GM12865 (cell line): ENCODE measurements at places on chromosomes 12 and 14.
A peak's percentile ranks its signal among the peaks of the same experiment; 100 is the strongest.

DNA sequence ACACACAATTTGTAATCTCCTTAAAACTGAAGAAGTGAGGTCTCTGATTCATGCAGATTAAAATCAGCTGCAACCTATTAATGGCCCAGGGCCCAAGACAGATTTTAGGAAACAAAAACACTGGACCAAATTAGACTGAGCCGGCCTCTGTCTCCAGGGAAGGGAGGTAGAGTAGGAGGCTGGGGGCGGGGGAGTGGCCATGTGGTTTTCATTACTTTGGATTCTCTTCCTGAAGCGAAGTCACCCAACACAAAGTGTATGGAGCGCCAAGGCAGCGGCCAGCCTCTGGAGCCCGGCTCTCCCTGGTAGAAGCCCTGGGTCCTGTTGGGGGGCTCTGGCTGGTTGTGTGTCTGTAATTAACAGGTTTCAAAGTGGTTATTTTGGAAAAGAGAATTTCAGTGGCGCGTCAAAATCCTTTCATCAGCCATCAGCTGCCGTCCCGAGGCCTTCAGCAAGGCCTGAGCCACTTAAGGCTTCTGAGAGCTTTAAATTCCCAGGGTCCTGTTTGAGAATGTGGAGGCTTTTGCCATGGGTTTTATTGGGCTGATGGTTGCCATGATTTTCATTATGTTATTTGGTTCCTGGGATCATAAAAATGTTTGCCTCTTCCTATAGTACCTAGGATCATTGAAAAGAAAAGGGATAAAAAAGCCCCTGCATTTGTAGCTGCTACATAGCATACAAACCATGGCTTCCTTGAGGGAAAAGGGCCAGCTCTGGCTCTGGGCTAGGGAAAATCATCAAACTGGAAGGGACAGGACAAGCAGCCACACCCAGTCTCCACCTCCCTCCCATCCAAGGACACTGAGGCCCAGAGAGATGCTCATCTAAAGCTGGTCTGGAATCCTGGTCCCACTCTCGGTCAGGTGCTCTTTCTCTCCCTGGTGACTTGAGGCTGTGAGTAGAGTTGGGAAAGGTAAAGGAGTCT, 282.4 kb downstream of the ZFP36L1 start:
- no peak for DNase-seq

DNA sequence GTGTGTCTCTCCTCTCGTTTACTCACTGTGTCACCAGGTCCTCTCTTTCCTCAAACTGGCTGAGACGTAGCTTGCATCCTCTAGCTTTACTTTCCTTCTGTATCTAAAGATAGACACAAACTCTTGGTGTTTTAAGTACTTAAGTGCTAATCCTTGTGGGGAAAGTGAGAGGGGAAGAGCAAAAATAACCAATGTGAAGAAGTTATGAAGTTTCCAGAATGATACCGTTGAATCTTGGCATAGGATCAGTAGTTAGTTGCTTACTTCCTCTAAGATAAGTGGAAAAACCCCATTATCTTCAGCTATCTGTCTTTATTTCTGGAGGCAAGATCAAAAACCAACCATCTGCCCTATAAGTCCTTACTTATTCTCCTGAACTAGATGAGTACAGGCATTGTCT, 10.6 kb downstream of the FAR2 start:
- no peak for DNase-seq

DNA sequence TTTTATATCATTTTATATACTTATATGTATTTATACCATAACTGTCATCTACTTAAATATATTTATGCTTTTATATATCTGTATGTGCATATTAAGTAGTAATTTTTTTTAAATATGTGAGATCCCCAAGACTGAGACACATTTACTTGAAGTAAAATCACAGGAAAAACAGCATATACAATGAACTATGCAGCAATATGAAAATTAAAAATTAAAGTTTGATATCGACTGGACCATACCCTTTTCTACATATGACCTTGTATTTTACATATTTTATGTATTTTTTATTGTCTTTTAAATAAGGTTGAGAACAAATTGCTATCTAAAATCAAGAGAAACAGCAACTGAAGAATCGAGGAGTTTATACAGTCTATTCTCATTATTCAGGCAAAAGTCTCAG, 50.0 kb downstream of the TSPAN19 start:
- DNase-seq = no peak

GRCh38 chr12:111964935-111965334, 48.0 kb downstream of the TMEM116 start:
- no peak for DNase-seq

GRCh38 chr14:65040666-65041433, 54.2 kb downstream of the FNTB start:
- no peak for DNase-seq

DNA sequence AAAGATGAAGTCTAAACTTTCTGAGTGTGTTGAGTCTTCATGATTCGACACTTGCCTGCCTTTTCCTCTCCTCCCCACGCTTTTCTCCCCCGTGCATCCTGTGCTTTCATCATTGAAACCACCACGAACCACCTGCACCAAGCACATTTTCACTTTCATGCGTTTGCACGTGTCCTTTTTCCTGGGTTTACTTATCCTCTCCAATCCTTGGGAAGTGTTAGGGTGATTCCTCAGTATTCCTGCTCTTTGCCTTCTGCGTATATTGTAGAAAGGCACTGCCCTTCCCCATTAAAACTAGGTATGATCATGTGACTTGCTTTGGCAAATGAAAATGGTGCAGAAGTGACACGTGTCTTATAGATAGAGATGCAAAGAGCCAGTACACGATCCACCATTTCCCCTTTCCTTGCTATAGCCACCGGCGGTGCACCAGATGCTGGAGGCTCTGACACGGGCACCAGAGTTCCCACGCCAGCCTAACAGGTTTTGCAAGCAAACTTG, 106.6 kb downstream of the BRMS1L start:
- DNase-seq = peak; percentile 69

DNA sequence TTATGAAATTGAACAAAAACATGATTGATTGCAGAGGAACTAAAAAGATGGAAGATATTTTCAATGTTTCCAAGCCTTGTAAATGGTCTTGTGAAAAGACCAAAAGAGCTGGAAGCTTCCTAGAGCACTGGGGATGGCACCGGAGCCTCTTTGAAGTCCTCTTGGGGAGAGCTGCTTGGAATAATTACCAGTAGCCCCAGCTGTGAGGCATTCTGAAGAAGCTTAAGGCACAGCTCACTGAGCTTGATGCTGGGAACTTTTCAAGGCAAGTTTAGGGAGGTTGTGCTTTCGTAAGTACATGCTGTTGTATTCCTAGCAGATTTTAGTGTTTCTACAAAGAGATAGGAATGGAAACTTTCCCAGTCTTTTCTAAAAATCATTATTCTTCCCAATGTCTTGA, 13.9 kb downstream of the PDZRN4 start:
- DNase-seq = no peak
